Kidney capillary endothelial cell (primary cell): ENCODE measurements at places on chromosomes 6 and 20.

GRCh38 chr6:141467881-141468280 lies 664.8 kb upstream of the GJE1 start:
- DNase-seq: no peak

GRCh38 chr20:37408302-37409193 lies 62.6 kb downstream of the SRC start:
- no peak for DNase-seq

GRCh38 chr20:24934101-24934661 lies 14.9 kb upstream of the CST7 start:
- DNase-seq: no peak

- DNase-seq: no peak
Measured at GRCh38 chr6:52046456-52046855, 41.0 kb downstream of the PKHD1 start.

GRCh38 chr6:157089258-157089657 lies 234.1 kb downstream of the TMEM242 start:
- DNase-seq: no peak

GRCh38 chr6:26342106-26343004 lies 22.6 kb upstream of the BTN3A2 start:
- no peak for DNase-seq

GRCh38 chr6:79813854-79814709 lies 133.3 kb downstream of the ELOVL4 start:
- DNase-seq: peak; percentile 67

- no peak for DNase-seq
Measured at GRCh38 chr6:80217794-80218193, 111.3 kb downstream of the BCKDHB start.

DNA sequence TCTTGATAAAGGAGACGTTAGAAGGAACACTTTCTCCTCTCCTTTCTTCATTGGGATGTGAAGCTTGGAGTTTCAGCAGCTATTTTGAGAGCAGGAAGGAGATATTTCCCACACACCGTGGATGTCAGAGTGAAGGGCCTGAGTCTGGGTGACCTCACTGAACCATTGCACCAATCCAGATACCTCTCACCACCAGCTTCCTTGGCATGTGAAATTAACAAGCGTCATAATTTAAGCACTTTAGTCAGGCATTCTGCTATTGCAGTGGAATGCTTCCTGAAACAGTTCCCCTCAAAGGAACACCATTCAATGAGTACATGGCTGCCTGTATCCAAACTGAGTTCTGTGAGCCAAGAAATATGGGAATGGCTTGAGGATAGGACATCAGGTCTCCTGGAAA lies 83.7 kb downstream of the CHMP4B start:
- peak; percentile 6 for DNase-seq

DNA sequence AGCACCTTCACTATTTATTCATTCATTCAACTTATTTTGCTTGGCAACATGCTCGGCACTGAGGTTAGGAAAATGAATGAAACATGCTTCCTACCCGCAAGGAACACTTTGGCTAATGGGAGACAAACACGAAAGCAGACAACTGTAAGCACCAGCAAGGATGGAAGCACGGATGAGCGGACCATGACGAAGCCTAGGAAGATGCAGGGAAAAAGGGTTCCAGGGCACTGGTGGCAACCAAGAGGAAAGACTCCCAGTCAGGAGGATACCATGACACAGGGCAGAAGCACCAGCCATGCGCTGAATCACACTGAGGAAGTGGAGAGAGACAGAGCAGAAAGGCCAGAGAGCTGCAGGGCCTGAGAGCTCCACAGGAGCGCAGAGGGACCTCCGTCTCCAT lies 9.8 kb downstream of the PDE10A start:
- DNase-seq: no peak

- DNase-seq: no peak
Measured at GRCh38 chr6:84902354-84902928, 138.0 kb upstream of the TBX18 start.

- DNase-seq: no peak
Measured at GRCh38 chr20:18628330-18628920, 40.6 kb downstream of the DTD1 start.

DNA sequence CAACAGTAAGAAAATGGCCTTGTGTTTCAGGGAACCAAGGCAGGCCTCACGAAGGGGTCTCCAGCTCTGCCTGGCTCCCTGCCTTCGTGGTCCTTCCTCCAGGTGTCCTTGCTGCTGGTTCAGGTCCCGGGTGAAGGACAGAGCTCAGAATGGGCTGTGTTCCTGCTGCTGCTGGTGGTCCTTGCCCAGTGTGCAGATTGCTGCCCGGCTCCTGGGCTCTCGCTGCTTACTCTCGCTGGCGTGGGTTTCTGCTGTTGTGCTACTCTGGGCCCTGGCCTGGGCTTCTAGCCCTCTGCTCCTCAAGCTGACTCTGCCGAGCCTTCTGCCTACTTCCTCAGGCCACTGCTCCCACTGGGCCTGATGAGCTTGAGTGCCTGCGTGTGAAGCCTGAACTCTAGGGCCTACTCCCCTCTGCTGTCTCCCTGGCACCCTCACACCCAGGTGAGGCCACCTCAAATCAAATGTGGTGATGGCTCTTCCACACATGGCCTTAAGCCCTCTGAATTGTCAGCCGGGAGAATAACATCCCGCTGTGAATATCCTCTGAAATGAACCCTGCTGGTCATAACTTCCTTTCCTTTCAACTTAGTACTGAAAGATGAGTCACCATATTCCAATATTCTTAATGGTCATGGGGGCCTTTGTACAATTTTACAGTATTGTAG lies 171.6 kb downstream of the FOXC1 start:
- peak; percentile 71 for DNase-seq

DNA sequence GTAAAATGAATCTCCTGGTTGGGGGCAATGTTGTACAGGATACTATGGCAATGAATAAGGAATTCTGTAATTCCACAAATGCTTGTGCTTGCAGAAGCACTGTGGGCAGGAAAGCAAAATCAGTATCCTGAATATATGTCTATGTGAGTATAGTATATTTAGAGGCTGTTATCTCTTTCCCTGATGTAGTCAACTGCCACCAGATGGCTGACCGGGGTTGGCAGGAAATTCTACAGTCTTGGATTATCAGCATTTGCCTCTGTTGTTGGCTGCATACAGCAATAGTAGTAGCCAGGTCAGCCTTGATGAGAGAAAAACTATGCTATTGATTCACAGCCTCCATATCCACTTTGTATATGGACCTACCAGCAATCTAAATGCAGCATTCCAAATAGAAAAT lies 425.1 kb upstream of the JAG1 start:
- DNase-seq: no peak
